ENCODE measurements at places on chromosomes 2 and 18. TPM values are rescaled to one million over a fixed set of nuclear protein-coding genes. Genes with fewer than 3 reads are reported as not detected.

DGUOK gene
- total RNA-seq, result 78.6 TPM

DNA sequence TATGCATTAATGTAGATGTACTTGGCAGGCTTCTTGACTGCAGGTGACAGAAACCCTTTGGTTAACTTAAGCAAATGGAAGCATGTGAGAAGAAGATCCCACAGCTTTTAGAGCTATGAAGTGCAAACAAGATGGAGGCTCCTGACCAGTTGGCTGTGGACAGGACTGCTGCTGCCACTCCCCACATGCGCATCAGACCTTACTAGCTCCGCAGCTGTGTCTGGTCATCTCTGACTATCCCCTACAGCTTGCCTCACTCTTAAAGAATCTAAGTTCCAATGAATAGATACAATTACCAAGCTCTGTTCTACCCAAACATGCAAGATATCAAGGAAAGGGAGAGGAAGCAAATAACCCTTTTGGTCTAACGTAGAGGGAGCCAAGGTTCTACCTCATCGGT, 587.6 kb downstream of the DSC3 start:
- DNase-seq, result no peak

GRCh38 chr18:55579501-55580270, 8.3 kb downstream of the TCF4 start:
- DNase-seq, result no peak

DNA sequence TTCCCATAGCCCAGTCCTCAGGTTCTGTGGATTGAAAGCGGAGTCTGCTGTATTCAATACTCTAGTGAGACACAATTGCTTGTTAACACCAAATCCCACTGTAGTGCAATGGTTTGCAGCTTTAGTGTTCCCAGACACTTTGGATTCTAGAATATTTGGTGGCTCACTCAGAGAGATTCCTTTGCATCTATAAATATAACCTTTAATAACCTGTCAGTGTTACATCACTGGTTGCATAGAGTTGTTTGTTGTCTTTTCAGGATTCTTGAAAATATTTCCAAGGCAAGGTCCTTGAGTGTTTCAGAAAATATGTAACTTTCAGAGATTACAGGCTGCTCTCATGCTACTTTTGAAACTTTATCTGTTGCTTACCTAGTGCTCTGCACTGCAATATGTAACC, 157.5 kb downstream of the ZEB2 start:
- no peak for DNase-seq

VWA3B gene
- not detected for total RNA-seq

- DNase-seq, result no peak
These were observed 126.0 kb downstream of the MREG start for GRCh38 chr2:215887303-215887702.

FEV gene
- not detected for total RNA-seq

DNA sequence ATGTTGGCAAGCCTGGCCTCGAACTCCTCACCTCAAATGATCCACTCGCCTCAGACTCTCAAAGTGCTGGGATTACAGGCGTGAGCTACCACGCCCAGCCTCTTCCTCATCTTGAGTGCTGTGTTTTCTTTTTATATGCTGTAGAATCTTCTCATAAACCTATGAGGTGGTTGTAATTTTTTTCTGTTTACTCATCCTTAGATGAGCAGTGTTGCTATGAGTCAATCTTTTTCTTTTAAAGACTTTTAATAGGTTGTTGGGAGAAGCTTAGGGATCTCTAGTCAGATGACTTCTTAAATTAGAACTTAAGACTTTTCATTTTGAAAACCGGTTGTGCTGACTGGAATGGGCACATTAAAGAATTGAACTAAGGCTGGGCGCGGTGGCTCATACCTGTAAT, 8.7 kb upstream of the AAK1 start:
- no peak for DNase-seq
